ENCODE measurements at places on chromosomes 1 and 21. TPM values are rescaled to one million over a fixed set of nuclear protein-coding genes. Genes with fewer than 3 reads are reported as not detected.

GRCh38 chr1:27332536-27333281 is 9.1 kb upstream of the SYTL1 start:
- H3K27ac ChIP-seq = no peak overlapping the region
- no peak overlapping the region for H3K4me3 ChIP-seq
- H3K36me3 ChIP-seq = peaks cover 59% of the 10 kb centered on the region
- no peaks in the 10 kb centered on the region for H3K27me3 ChIP-seq

DNA sequence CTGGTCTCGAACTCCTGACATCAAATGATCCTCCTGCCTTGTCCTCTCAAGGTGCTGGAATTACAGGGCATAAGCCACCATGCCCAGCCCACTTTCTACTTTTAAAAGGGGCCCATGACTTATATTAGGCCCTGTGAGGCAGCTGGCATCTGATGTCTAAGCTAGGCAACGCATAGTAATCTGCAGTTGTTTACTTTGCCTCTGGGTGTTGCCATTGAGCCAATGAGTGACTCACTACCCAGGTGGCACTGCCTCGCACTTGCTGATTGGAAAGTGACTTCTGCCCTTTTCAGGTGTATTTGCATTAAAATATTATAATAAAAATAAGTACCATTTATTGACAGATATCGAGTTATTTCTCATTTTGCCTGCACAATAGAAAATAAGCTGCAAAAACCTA is 84.9 kb downstream of the KIF14 start:
- H3K36me3 ChIP-seq = no peaks in the 10 kb centered on the region
- H3K4me3 ChIP-seq = no peak overlapping the region
- DNase-seq = no peak
- no peaks in the 10 kb centered on the region for H3K4me1 ChIP-seq
- no peak overlapping the region for H3K27ac ChIP-seq
- no peaks in the 10 kb centered on the region for H3K27me3 ChIP-seq

DNA sequence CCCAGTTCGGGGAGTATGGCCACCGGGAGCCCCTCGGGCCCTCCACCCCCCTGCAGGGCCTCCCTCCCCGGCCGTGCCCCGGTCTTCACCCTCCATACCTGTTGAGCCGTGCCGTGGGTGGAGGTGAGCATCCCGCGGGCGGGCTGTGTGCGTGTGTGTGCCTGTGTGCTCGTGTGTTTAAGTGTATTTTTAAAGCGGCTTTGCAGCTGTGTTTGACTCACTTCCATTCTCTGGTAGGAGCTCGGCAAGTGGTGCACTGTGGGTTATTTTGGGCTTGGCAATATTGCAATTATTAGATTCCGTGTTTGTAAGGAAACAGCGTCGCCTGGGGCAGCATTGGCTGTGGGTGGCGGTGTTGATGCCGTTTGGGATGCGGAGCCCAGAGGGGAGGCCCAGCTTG is 20.3 kb upstream of the PLCH2 start:
- H3K4me3 ChIP-seq = no peak overlapping the region
- H3K4me1 ChIP-seq = no peaks in the 10 kb centered on the region
- H3K36me3 ChIP-seq = no peaks in the 10 kb centered on the region
- peaks cover 3% of the 10 kb centered on the region for H3K27me3 ChIP-seq
- H3K27ac ChIP-seq = no peak overlapping the region

GRCh38 chr1:118155106-118155505 is 29.9 kb downstream of the SPAG17 start:
- H3K4me1 ChIP-seq = no peaks in the 10 kb centered on the region
- H3K36me3 ChIP-seq = no peaks in the 10 kb centered on the region
- DNase-seq = no peak
- H3K27me3 ChIP-seq = no peaks in the 10 kb centered on the region
- H3K27ac ChIP-seq = no peak overlapping the region

GRCh38 chr1:206909161-206909882 is 12.1 kb downstream of the IL24 start:
- no peaks in the 10 kb centered on the region for H3K36me3 ChIP-seq
- no peak for DNase-seq
- H3K27me3 ChIP-seq = peaks cover 13% of the 10 kb centered on the region
- no peak overlapping the region for H3K27ac ChIP-seq
- peak overlapping the region; percentile 71 for H3K4me3 ChIP-seq

The AVPR1B gene
- not detected for total RNA-seq

The KCNJ15 gene
- 0.41 TPM for total RNA-seq

The CENPS gene
- total RNA-seq = 6.4 TPM

Data from thoracic aorta (tissue), 2 donors.